ENCODE measurements at places on chromosomes 11 and 22. TPM values are rescaled to one million over a fixed set of nuclear protein-coding genes. Genes with fewer than 3 reads are reported as not detected.
A peak's percentile ranks its signal among the peaks of the same experiment; 100 is the strongest.

DNA sequence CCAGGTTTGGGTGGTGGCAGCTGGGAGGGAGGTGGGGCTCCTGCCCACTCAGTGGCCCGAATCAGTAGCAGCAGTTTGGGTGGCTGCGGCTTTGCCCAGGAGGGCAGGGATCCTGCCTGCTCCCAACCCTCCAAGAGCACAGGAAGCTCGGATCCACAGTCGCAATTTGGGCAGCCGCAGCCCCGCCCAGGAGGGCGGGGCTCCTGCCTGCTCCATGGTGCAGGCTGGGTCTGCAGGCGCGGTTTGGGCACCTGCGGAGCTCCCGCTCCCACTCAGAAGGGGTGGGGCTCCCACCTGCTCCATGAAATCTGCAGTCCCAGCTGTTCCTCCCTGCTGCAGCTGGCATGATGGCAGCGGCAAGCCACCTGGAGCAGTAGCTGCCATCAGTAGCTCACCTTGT lies 38.1 kb upstream of the CALCB start:
- ATAC-seq, result no peak

ABCC8 gene
- not detected for total RNA-seq

- no peak for ATAC-seq
Observed at GRCh38 chr22:35442471-35442870, 42.5 kb downstream of the MCM5 start.

DNA sequence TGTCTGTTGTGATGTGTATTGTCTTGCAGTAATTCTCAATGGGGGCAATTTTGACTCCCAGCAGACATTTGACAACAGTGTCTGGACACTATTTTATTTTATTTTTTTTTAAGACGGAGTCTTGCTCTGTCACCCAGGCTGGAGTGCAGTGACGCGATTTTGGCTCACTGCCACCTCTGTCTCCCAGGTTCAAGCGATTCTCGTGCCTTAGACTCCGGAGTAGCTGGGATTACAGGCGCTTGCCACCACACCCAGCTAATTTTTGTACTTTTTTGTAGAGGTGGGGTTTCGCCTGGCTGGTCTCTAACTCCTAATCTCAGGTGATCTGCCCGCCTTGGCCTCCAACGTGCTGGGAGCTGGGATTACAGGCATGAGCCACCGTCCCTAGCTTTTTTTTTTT lies 1.4 kb downstream of the RPS6KB2 start:
- no peak for ATAC-seq

GRCh38 chr11:86464509-86465221 lies 90.0 kb downstream of the CCDC81 start:
- ATAC-seq, result no peak

DNA sequence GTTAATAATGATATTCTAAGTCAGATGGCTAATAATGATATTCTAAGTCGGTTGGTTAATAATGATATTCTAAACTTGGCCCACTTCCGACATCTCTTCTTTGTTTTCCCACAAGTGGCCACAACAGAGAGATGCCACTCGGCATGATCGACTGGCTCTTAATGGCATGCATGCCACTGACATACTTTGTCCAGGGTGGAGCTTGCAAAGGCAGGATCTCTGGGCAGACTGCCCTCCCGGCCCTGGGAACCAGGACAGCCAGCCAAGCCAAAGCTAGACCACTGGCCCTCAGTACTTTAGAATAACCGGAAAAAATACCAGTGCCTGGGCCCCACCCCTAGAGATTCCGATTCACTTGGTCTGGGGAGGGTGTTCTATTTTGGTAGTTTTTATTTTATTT lies 78.1 kb downstream of the KIAA1671 start:
- ATAC-seq, result no peak

VPREB1 gene
- total RNA-seq, result not detected

GRCh38 chr11:13446444-13446843 lies 16.6 kb downstream of the BTBD10 start:
- no peak for ATAC-seq

- peak; percentile 82 for ATAC-seq
Observed at GRCh38 chr11:110454609-110455008, 24.9 kb downstream of the FDX1 start.

GRCh38 chr11:1650034-1650917 lies 20.7 kb downstream of the KRTAP5-5 start:
- ATAC-seq, result no peak

ISX gene
- not detected for total RNA-seq

GRCh38 chr22:29782061-29782845 lies 15.1 kb downstream of the UQCR10 start:
- no peak for ATAC-seq

DNA sequence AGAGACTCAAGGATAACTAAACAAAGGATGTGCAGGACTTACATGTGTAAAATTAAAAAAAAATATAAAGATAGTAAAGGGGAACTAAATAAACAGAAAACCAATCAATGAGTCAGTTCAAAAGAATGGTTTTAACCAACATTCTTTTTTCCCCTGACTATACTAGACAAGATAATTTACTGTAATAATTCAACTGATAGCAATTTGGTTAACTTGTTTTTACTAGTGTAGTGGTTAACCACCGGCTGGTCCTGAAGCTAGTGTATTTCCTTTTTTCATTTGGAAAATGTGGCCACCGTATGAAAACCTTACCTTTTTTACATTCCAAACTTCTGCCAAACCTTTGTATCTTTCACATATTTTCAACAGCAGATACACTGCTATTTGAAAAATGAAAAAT lies 123.1 kb downstream of the ARHGAP42 start:
- ATAC-seq, result no peak

NAV2 gene
- 0.37 TPM for total RNA-seq

MS4A6E gene
- total RNA-seq, result not detected

DNA sequence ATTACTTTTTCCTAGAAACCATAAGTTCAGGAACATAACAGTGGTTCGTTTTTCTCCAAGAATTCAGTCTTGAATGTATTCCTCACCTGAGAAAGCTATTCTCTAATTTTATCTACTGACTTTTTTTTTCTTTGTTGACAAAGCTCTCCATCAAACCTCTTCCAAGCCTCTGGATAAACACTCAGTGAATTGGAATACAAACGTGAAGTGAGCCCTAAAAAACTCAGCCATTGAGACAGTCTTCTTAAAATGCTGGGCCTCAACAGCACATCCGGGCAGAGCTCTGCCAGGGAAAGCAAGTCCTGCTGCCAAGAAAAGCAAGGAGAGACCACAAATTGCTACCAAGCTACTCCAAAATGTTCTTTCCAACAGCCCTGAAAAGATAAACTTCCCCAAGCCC lies 7.7 kb upstream of the SLC1A2 start:
- no peak for ATAC-seq

DNA sequence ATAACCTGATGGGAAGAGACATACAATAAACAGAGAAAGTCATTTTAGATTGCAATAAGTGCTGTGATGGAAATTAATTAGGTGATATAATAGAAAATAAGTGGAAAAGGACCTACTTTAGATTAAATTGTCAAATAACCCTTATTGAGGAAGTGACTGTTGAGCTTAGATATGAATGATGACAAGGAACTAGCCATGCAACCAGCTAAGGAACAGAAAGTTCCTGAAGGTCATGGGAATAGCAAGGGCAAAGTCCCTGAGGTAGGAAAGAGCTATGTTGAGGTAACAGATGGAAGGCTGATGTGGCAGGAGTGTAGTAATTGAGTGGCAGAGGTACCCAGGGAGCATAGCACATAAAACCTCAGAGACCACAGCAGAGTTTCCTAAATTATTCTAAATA lies 135.2 kb downstream of the WNT11 start:
- ATAC-seq, result no peak

DNA sequence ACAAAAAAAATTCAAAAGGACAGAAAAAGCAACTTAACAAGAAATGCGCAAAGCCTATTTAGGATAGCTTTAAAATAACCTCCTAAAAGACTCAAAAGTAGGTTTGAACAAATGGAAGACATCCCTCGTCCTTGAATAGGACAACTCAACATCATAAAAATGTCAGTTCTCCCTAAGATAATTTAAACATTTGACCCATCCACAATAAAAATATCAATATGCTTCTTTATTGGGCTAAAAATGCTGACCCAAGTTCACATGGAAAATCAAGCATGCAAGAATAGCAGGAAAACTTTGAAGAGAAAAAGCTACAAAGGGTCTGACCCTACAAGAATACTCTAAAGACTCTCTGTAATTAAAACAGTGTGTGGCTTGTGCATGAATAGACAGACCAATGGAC lies 12.1 kb upstream of the KCTD17 start:
- ATAC-seq, result no peak

- no peak for ATAC-seq
Observed at GRCh38 chr11:117217141-117218084, 14.5 kb downstream of the PCSK7 start.

GRCh38 chr11:58193391-58193790 lies 4.5 kb downstream of the OR9Q2 start:
- ATAC-seq, result no peak

GRCh38 chr11:130042093-130042591 lies 27.6 kb upstream of the APLP2 start:
- no peak for ATAC-seq

- ATAC-seq, result no peak
Observed at GRCh38 chr11:68276861-68277260, 5.1 kb upstream of the C11orf24 start.

All from activated T-helper 17 cell treated with anti-CD3 and anti-CD28 coated beads, Interleukin-2, amount 50 U/mL, for 72 hours (primary cell).